HFF-Myc (cell line): ENCODE measurements at places on chromosomes 1 and 21.

GRCh38 chr1:76510672-76511557 lies 356.4 kb upstream of the ST6GALNAC5 start:
- DNase-seq = no peak

DNA sequence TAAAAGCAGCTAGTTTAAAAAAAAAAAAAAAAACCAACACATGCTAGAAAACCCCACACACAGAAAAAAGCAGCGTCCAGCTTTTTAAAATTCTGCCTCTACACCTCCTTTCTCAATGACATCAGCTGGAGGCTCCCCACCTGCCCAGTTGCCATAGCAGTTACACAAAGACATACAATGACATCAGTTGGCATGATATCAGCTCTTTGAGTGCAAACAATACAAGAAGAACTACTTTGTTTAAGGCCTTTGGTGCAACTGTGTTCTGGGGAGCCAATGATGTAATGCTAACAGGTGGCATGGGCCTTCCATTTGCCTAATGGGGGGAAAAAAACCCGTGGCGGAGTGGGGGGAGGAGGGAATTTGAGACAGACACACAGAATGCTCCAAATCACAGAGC lies 32.9 kb downstream of the DUSP10 start:
- DNase-seq = no peak

GRCh38 chr1:213273546-213273945 lies 222.5 kb downstream of the RPS6KC1 start:
- DNase-seq = no peak

GRCh38 chr21:28602546-28602945 lies 390.1 kb downstream of the LTN1 start:
- DNase-seq = no peak

- no peak for DNase-seq
Measured at GRCh38 chr1:39262802-39263201, 58.3 kb downstream of the MACF1 start.

- DNase-seq = no peak
Measured at GRCh38 chr1:231613419-231614349, 12.9 kb upstream of the DISC1 start.

GRCh38 chr1:5598824-5599395 lies 393.3 kb downstream of the NPHP4 start:
- no peak for DNase-seq

DNA sequence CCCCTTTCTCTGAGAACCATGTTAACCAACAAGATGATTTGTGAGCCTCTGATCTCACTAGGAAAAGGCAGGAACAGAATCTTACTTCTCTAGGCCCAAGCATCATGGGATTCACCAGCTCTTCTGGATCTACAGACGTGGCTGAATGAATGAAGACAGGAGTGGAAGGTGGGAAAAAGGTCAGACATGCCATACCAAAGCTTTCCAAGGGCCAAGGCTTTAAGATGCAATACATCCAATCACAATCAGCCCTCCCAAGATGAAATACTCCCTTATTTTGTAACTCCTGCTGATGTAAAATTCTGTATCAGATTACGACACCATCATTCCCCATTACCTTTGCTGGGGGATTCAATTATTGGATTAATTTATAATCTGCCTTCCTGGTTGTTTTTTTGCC lies 80.9 kb downstream of the SSBP3 start:
- DNase-seq = no peak
